ENCODE measurements at places on chromosomes 4 and X. TPM values are rescaled to one million over a fixed set of nuclear protein-coding genes. Genes with fewer than 3 reads are reported as not detected.

DNA sequence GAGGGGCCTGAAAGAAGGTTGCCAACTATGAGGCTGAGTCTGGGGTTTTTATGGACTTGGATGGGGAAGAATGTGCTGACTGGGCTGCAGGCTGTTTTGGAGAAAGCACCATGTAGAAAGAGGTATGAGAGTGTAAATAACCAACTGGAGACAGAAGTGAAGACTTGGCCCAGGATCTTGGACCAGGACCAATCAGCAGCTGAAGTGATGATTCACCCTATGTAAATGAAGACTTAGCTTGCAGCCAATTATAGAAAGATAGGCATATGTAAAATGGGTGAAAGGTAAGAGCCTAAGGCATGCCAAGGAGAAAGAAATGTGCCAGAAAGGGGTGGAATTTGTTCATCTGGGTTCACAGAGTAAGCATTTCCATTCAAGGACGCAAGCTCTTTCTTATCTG, 856.7 kb upstream of the PRKX start:
- DNase-seq = no peak

GRCh38 chrX:67724359-67725110, 180.7 kb downstream of the AR start:
- DNase-seq = no peak

DNA sequence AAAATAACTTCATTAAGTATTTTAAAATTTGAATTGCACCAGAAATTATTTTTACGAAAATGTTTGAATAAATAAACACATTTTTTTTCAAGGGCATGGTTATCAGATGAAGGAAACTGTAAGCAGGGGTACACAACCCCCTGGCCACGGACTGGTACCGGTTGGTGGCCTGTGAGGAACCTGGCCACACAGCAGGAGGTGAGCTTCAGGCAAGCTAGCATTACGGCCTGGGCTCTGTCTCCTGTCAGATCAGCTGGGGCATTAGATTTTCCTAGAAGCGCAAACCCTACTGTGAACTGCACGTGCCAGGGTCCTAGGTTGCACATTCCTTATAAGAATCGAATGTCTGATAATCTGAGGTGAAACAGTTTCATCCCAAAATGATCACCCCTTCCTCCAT, 1499.7 kb upstream of the AGA start:
- DNase-seq = no peak

- no peak for DNase-seq
Measured at GRCh38 chr4:59945277-59945676, 1254.8 kb upstream of the ADGRL3 start.

DNA sequence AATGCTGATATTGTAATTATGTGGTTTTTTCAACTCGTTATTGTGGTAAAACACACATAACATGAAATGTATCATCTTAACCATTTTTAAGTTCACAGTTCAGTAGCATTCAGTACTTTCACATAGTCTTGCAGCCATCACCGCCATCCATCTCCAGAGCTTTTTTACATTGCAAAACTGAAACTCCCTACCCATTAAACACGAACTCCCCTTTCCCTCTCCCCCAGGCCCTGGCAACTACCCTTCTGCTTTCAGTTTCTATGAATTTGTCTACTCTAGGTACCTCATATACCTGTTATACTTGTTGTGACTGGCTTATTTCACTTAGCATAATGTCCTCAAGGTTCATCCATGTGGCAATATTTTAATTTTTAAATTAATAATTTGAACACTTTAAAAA, 380.6 kb downstream of the MAPK10 start:
- no peak for DNase-seq

- no peak for DNase-seq
Measured at GRCh38 chr4:85475631-85476233, 782 bp downstream of the ARHGAP24 start.

DNA sequence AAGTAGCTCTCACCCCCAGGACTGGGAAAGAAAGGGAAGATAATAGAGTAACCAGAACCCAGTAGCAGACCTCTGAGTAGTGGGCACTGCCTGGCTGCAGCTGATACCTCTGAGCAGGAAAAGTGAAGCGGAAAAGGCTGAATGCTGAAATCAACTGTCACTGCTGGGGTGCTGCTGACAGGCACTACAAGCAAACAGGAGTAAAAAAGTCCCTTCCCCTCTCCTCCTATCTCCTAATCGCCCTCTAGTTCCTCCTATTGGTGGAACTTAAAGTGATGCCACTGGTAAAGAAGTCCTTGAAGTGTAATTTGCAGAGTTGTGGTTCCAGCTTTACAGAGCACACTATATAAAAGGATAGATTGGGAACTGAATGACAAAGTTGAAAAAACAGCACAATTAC, 32.8 kb upstream of the GLRB start:
- DNase-seq = no peak

DNA sequence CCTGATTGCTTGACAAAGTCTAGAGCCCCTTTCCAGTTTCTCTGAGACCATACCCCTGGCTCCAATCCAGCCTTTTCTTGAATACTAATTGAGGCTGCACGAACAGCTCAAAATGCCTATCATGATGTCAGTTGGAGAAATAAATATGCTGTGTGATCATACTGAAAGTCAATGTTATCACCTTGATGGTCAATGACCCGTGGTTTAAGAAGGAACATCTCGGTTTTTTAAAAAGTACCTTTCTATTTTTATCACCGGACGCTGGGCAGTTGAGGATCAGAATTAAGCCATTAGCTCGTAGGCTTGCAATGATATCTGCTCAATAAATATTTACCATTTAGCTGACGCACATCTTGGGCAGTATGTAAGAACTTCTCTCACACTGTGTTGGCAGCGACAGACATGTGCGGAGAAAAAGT, 852 bp upstream of the WDR44 start:
- DNase-seq = no peak

The TMEM154 gene
- total RNA-seq = 39.7 TPM

The EDNRA gene
- total RNA-seq = not detected

The PAK3 gene
- not detected for total RNA-seq

The MUC7 gene
- total RNA-seq = not detected

Data from naive thymus-derived CD4-positive, alpha-beta T cell (primary cell).